Neural crest cell (in vitro differentiated cells): ENCODE measurements at places on chromosomes 1 and 21. TPM values are rescaled to one million over a fixed set of nuclear protein-coding genes. Genes with fewer than 3 reads are reported as not detected.

GRCh38 chr1:187396226-187396625 is 567.5 kb downstream of the PLA2G4A start:
- no peak overlapping the region for H3K4me3 ChIP-seq
- H3K27ac ChIP-seq: no peak overlapping the region
- no peaks in the 10 kb centered on the region for H3K4me1 ChIP-seq

DNA sequence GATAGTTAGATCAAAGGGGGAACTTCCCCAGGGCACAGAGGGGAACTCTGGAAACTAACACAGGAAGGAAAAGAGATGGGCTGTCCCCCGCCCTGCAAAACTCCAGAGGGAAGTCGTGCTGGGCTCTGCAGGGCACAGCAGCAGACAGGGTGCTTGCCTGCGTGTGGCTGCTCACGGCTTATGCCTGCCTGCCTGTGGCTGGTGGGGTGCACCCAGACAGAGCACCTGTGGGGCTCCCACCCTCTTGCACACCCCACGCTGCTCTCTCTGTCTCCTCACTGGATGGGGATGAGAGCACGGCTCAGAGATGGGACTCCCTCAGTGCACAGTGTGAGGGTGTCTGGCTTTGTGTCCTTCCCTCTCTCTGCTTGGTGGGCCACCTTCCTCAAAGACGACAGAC is 13.5 kb upstream of the ETV3L start:
- peaks cover 37% of the 10 kb centered on the region for H3K4me1 ChIP-seq
- H3K4me3 ChIP-seq: no peak overlapping the region
- H3K27me3 ChIP-seq: peaks cover 13% of the 10 kb centered on the region
- peak overlapping the region; percentile 75 for H3K27ac ChIP-seq
- no peak for DNase-seq

DNA sequence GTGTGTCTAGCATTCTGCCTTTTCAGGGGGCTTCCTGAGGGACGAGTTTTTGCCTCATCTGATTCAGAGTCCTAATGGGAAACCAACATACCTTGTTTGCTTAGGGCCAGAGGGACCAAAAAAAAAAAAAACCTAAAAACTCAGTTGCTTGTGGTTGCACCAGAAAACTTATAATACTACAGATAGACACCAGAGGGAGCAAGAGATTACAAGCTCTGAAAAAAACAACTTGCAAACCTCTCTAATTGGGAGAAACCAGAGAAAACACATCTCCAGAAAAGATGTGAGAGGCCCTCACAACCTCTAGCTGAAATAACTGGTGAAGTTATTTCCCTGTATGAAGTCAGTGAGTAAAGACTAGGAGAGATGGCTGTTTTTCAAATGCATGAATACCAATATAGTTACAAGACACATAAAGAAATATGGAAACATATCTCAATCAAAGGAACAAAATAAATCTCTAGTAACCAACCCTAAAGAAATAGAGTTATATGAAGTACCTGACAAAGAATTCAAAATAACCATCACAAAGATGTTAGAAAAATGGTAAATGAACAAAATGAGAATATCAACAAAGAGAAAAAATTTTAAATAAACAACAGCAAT is 233.7 kb upstream of the NFIA start:
- H3K27me3 ChIP-seq: no peaks in the 10 kb centered on the region
- DNase-seq: no peak
- peaks cover 14% of the 10 kb centered on the region for H3K4me1 ChIP-seq
- H3K36me3 ChIP-seq: peaks cover 18% of the 10 kb centered on the region
- H3K4me3 ChIP-seq: no peak overlapping the region

The C1orf210 gene
- total RNA-seq: not detected in 2 replicates

GRCh38 chr1:179169616-179170467 is 59.6 kb downstream of the ABL2 start:
- peaks cover 19% of the 10 kb centered on the region for H3K4me1 ChIP-seq
- DNase-seq: no peak
- H3K36me3 ChIP-seq: no peaks in the 10 kb centered on the region
- no peak overlapping the region for H3K4me3 ChIP-seq
- no peaks in the 10 kb centered on the region for H3K27me3 ChIP-seq
- no peak overlapping the region for H3K27ac ChIP-seq

DNA sequence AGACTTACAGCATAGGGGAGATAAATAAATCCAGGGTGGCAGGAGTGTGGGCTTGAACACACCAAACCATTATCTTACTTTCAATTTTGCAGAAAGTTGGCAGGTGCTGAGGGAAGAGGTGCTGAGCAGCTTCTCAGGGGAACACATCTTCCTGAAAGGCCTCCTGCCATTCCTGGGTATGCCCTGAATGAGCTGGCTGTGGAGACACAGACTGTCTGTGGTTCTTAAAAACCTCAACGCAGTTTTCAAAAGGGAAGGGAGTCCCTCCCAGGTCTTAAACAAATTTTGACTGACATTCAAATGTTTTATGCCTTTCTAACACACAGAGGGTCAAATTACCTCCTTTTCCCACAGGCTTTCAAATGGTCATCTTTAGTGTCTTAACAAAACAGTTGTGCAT is 166.9 kb downstream of the TNFSF18 start:
- no peak overlapping the region for H3K27ac ChIP-seq
- H3K4me1 ChIP-seq: no peaks in the 10 kb centered on the region
- no peak for DNase-seq
- H3K36me3 ChIP-seq: no peaks in the 10 kb centered on the region
- H3K27me3 ChIP-seq: no peaks in the 10 kb centered on the region
